K562 (cell line): ENCODE measurements at places on chromosomes 6 and 20. TPM values are rescaled to one million over a fixed set of nuclear protein-coding genes. Genes with fewer than 3 reads are reported as not detected.

CRIP3 gene
- 1.3 and 3.6 TPM in 2 replicates for polyA plus RNA-seq

SF3B5 gene
- polyA plus RNA-seq, result 552 and 569 TPM in 2 replicates

PBOV1 gene
- polyA plus RNA-seq, result not detected in 2 replicates

SPATA25 gene
- polyA plus RNA-seq, result 0.63 and 0.73 TPM in 2 replicates

PPP1R3G gene
- polyA plus RNA-seq, result 0.01 TPM in 2 replicates

CYP39A1 gene
- polyA plus RNA-seq, result not detected in 2 replicates

TBXT gene
- polyA plus RNA-seq, result not detected in 2 replicates

HRH3 gene
- not detected in 2 replicates for polyA plus RNA-seq

ZSCAN9 gene
- polyA plus RNA-seq, result 30.4 and 35.2 TPM in 2 replicates

GDAP1L1 gene
- 0.40 and 0.53 TPM in 2 replicates for polyA plus RNA-seq

PHACTR3 gene
- polyA plus RNA-seq, result not detected in 2 replicates

SAMD3 gene
- 0.19 TPM in 1 of 2 replicates, not detected in the other for polyA plus RNA-seq

NR2E1 gene
- not detected in 2 replicates for polyA plus RNA-seq

AVP gene
- not detected in 2 replicates for polyA plus RNA-seq

IER3 gene
- polyA plus RNA-seq, result 26.0 and 30.0 TPM in 2 replicates

BPIFB1 gene
- polyA plus RNA-seq, result not detected in 2 replicates

HEY2 gene
- polyA plus RNA-seq, result 0.07 TPM in 1 of 2 replicates, not detected in the other

C6orf15 gene
- polyA plus RNA-seq, result not detected in 2 replicates
